SK-N-SH (cell line): ENCODE measurements at places on chromosomes 3 and 15. TPM values are rescaled to one million over a fixed set of nuclear protein-coding genes. Genes with fewer than 3 reads are reported as not detected.
A peak's percentile ranks its signal among the peaks of the same experiment; 100 is the strongest.

The CDHR4 gene
- polyA plus RNA-seq, result 0.07 and 0.13 TPM in 2 replicates

The MYNN gene
- polyA plus RNA-seq, result 9.7 and 11.2 TPM in 2 replicates

- no peaks in the 10 kb centered on the region for H3K27me3 ChIP-seq
- H3K36me3 ChIP-seq, result peaks cover 48% of the 10 kb centered on the region
- no peak for DNase-seq
- no peak overlapping the region for H3K4me3 ChIP-seq
Measured at GRCh38 chr15:56653787-56654186, 79.5 kb downstream of the ZNF280D start.

- H3K36me3 ChIP-seq, result peaks cover 46% of the 10 kb centered on the region
- no peak for DNase-seq
- H3K27ac ChIP-seq, result peak overlapping the region; percentile 95
- no peaks in the 10 kb centered on the region for H3K27me3 ChIP-seq
- H3K4me3 ChIP-seq, result peak overlapping the region; percentile 94
Measured at GRCh38 chr15:90266485-90266884, 1.0 kb downstream of the NGRN start.

DNA sequence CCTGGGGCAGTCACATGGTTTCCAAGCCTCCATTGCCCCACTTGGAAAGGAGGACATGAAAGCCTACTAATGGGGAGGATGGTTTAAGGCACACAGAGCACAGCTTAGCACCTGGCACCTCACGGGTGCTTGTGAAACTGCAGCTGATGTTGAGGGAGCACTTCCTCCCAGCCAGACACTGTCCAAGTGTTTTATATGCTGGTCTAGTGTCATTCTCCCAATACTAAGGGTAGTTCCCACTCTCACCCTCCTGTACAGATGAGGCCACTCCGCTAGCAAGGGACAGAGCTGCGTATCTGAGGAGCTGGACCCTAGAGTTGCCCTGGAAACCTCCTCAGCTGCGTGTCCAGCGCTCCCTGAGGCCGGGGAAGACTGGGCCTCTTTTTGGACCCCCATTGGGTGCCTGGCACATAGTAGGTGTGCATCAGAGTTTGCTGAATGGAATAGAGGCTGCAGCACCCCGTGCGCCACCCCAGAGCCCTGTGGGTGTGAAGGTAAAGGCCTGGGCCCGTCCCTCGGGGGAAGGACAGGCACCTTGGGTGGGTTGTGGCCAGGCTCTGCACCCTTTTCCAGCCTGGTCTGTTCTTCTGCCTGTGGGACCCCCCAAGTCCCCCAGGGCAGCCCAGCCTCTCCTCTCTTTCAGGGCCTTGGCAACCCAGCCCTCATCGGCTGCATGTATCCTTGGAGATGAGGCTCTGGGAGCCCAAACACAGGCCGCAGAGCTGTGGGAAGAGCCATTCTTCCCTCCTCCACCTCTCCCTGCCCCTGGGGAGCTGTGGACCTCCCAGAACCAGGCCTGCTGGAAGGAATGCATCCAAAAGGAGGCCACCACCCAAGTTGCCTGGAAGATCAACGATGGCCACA, 31.3 kb downstream of the DNASE1L3 start:
- H3K27ac ChIP-seq, result no peak overlapping the region
- no peak for DNase-seq
- H3K4me3 ChIP-seq, result no peak overlapping the region
- H3K4me1 ChIP-seq, result peaks cover 4% of the 10 kb centered on the region; the same call in 1 of the 2 replicates
- no peaks in the 10 kb centered on the region for H3K27me3 ChIP-seq
- no peaks in the 10 kb centered on the region for H3K36me3 ChIP-seq

- DNase-seq, result no peak
- H3K4me1 ChIP-seq, result peaks cover 22% of the 10 kb centered on the region
- H3K36me3 ChIP-seq, result peaks cover 36% of the 10 kb centered on the region
- H3K27ac ChIP-seq, result peak overlapping the region; percentile 86
Measured at GRCh38 chr3:149376718-149377407, 586 bp downstream of the TM4SF1 start.

GRCh38 chr15:94047566-94047965, 183.8 kb upstream of the MCTP2 start:
- no peaks in the 10 kb centered on the region for H3K27me3 ChIP-seq
- no peaks in the 10 kb centered on the region for H3K36me3 ChIP-seq
- H3K4me1 ChIP-seq, result no peaks in the 10 kb centered on the region
- H3K27ac ChIP-seq, result no peak overlapping the region
- H3K4me3 ChIP-seq, result no peak overlapping the region

- no peak for DNase-seq
- no peak overlapping the region for H3K4me3 ChIP-seq
- H3K36me3 ChIP-seq, result peaks cover 19% of the 10 kb centered on the region
- no peak overlapping the region for H3K27ac ChIP-seq
- H3K27me3 ChIP-seq, result no peaks in the 10 kb centered on the region
- no peaks in the 10 kb centered on the region for H3K4me1 ChIP-seq
Measured at GRCh38 chr3:196489747-196490146, 13.8 kb downstream of the RNF168 start.

DNA sequence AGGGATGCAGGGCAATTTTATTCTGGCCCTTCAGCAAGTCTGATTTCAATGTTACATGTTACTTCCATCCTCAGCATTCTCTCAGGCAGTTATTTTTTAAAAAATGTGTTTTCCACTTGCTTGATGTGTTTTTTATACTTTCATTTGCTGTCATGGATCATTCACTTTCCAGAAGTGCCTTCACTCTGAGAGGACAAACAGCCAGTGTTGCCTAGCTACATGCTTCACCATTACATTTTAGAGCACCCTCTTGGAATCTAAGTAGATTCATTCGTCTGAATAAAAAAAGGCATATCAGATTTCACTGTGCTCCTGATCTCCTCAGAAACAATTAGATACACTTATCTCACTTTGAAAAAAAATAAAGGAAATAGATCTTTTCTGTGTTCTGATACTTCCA, 93.6 kb upstream of the POU1F1 start:
- no peak for DNase-seq
- no peak overlapping the region for H3K4me3 ChIP-seq
- peaks cover 9% of the 10 kb centered on the region; the same call in 1 of the 2 replicates for H3K27me3 ChIP-seq
